Right ventricle myocardium superior (tissue), 1 donor: ENCODE measurements at places on chromosomes 12 and 14.

DNA sequence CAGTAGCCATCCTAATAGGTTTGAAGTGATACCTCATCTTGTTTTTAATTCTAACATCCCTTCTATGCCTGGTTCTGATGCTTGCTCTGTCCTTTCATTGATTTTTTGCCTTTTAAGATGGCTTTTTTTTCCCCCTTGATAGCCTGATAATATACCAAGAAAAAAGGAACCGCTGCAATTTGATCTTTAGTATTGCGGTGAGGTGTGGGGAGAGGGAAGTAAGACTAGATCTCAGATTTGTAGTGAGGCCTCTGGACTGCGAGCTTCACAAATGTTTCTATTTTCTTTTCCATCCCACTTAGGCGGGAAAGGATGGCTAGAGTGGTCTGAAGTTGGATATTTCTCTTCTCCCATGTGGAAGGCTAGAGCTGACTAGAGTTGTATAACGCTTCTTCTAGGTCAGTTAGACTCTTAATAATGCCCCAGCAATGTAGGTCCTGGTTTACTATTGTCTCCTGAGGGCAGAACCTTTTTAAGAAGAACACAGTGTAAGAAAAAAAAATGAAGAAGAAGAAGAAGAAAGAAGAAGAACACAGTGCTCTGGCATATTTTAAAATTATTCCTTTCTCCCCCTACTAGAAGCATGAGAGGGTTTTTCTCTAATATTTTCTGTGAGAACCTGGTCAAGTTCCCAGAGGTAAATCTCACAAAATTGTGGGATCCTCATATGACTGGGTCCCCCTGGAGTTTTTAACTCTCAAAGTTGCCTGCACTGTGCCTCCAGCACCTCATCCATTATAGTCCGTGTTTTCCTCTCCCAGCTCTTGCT is 11.9 kb upstream of the KLRB1 start:
- DNase-seq = no peak

DNA sequence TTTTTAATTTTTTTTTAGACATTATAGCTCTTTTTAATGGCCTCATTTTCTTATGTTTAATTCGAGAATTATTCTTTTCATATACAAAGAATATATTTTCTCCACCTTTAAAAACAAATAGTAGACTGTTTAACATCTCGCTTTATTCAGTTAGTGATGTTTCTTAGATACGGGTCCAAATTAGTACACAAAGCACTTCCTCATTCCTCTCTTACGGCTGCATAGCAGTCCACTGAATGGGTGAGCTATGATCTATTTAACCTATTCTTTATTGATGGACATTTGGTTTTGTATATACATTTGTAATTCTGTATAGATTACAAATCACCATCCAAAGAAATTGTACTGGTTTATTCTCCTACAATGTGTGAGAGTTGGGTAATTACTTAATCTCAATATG is 8.3 kb upstream of the GPR162 start:
- DNase-seq = no peak

GRCh38 chr14:76564471-76565422 is 188.8 kb downstream of the ESRRB start:
- DNase-seq = no peak

DNA sequence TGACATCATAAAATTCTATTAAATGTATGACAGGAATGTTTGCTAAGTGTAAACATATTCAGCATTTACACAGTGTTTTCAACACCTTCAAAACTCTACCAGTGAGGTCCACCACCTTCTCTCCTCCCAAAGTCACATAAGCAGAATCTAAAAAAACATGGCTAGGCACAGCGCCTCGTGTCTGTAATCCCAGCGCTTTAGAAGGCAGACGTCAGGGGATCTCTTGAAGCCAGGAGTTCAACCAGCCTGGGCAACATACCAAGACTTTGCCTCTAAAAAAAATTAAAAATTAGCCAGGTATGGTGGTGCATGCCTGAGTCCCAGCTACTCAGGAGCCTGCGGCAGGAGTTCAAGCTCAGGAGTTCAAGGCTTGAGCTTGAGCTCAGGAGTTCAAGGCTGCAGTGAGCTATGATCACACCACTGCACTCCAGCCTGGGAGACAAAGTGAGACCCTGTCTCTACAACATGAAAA is 30.0 kb downstream of the NUMB start:
- DNase-seq = no peak

DNA sequence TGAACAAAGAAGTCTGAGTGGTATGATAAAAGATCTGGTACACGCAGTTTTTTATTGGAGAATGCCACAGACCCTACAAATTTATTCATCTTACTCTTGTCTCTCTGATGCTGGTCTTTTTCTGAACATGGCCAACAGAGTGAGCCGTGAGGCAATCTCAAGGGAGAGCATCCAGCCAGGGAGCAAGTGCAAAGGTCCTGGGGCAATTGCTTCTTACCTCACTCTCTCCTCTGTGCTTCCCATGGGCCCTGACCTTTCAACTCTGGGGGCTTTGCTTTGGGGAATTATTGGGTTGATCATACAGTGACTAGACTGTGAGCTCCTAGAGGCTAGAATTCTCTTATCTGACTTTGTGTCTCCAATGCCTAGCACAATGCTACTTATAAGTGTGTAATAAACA is 171.7 kb downstream of the MYRFL start:
- no peak for DNase-seq

DNA sequence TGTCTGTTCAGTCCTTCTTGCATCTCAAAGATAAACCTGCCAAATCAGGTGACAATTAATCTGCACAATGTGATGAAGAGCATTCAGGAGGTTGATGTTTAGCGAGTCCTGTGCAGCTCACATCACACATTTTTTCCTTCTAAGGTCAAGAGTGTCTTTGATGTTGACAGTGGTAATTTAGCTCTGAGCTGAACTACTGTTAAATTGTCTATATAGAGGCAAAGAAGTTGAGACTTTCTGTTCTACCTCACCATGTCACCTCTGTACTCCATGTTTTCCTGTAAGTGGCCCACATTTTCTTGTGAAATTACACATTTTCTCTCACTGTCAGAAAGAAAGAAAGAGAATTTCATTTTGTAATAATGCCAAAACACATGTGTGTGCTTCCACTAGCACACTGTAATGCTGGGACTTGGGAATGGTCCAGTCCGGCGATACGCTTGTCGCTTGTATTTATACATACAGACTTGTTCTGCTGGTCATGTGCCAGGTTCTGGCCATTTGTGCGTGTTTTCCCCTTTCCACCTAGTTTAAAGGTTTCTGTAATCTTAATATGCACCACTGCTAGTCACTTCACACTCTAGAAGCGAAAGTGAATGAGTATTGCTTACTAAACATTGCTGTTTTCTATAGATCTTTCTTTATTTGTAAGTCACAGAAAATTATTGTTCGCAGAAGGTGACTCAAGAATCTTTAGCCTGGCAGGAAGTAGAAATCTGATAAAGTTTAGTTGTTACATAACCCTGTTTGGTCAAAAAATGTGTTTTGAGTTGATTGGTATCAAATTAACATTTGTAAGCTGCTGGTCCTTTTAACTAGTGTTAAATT is 328.9 kb downstream of the TMTC2 start:
- DNase-seq = no peak

DNA sequence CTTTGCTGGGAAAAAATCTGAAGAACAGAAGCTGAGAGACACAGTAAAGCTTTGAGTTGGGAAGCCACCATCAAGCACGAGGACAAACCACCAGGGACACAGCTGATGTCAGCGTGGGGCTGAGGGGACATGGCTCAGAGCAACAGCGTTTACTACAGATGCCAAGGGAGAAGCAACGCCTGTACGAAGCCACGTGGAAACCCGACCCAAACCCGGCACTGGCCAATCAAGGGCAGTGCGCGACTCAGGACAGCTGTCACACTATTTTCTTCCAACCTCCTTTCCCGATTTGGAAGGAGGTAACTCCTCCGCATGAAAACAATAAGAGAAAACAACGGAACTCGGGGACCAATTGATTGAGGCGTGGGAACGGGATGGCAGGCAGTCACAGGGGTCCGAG is 20.2 kb upstream of the CHGA start:
- no peak for DNase-seq

GRCh38 chr14:34081101-34081575 is 130.3 kb upstream of the EGLN3 start:
- no peak for DNase-seq

DNA sequence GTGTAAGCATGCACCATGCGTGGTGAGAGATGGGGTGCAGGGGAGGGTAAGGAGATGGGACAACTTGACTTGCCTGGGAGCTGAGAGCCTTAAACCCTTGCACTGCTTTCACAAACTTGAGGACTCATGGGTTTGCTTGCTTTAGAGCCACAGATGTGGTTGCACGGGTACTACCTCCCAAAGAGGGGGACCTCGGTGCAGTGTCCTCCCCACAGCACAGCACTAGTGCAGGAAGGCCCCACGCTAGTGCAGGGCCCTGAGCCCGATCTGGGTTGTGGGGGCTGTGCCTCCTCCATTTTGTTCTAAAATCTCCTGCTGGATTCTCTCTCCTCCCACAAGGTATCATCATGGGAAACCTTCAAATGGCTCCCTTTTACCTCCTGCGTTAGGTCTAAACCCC is 11.2 kb downstream of the KRT72 start:
- no peak for DNase-seq

DNA sequence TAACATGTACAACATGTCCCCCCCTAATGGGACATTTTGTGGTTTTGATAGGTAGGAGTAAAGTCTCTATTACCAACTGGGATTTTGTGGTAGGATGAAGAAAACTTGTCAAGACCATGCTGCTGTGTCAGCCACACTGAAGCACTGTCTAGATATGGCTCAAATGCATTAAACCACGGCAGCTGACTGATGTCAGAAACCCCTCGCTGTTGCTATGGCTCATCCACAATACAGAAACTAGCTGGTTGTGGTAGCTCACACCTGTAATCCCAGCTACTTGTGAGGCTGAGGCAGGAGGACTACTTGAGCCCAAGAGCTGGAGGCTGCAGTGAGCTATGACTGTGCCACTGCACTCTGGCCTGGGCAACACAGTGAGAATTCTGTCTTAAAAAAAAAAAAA is 40.1 kb downstream of the PAPLN start:
- DNase-seq = no peak

DNA sequence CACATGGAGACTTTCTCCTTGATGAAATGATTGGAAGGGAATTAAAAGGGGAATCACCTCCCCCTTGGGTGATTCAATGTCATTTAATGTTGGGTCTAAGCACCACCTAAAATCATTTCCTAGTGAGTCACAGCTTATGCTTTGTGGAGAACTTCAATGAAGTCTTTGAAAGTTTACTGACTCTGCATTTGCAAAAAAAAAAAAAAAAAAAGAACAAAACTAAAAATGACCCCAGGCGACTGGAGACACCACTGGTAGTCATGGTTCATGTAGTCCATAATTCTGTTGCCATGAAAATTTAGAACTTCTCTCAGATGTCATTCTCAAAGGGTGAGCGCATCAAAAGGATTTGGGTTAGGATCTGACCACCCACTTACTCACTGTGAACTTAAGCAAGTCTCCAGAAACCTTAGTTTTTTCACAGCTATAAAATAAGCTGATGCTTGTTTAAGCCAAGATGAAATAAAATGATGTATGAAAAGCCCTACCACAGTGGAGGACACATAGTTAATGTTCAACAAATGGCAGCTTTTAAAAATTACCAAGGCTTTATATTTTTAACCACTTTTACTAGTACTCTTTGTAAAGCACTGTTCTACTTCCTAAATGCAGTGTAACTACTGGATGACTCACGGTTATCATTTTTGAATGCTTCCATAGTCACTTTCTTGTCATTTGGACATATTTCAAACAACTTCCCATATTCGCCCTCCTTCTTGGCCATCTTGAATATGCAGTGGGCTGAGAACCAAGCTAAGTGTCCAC is 18.1 kb upstream of the KSR2 start:
- DNase-seq = no peak

- DNase-seq = no peak
Observed at GRCh38 chr14:104218361-104219180, 80.2 kb downstream of the KIF26A start.
